T-helper 1 cell (primary cell): ENCODE measurements at places on chromosomes 1 and 21.

DNA sequence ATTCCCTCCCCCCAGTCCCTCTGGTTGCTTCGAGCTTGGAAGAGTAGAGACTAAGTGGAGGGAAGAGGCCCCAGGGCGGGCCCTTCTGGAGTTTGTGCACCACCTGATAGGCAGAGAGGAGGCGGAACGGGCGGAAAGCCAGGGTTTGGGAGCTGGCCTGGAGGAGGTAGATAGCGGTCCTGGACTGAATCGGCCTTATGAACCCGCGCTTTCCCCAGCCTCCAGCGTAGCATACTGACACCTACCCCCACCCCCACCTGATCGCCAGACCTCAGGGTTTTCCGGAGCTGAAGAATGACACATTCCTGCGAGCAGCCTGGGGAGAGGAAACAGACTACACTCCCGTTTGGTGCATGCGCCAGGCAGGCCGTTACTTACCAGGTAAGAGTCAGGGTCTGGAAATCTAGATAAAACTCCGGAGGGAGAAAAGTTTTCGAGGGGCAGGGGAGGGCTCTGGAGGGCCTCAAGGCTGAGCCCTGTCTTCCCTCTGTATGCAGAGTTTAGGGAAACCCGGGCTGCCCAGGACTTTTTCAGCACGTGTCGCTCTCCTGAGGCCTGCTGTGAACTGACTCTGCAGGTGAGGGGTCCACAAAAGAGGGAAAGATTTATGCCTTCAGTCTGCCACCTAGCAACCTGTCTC, 705 bp downstream of the UROD start:
- peak; percentile 15 for DNase-seq

DNA sequence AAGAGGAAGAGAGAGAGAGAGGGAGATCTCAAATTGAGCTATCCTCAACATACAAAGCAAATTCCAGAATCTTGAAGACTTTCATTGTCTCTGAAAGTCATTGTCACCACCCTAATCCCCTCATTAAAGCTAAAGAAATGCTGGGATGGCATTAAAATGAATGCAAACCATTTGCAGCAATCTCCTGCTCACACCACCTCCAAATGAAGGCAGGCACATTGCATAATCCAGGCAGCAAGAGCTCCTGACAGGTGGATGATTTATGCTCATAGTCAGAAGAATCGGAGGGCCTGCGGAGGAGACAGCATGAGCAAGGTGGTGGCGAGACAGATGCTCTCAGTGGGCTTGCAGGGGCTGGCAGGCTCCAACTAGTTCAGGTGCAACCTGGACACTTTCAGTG, 90.2 kb downstream of the ESRRG start:
- DNase-seq = no peak

DNA sequence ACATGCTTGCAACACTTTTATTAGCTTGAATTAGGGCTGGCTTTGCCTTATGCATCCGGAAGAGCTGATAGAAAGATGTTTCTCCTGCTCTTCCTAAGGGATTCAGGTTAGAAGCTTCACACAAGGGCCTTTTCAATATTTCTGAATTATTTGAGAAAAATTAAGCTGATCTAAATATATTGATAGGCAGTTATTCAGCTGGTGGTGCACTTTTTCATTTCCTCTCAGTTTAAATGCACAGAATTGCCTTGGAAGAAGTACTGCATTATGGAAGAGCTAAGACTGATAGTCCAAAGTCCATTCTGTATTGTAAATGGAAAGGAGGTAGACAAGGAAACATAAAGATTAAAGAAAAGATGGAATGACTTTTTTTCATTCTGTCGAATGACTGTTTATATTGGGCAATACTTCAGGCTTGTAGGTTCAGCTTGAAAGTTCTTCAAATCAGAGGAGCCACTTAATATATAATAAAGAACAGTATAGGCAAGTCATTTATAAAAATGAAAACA, 398.4 kb upstream of the B3GALT2 start:
- no peak for DNase-seq

GRCh38 chr1:22217811-22218460, 75.0 kb upstream of the WNT4 start:
- DNase-seq = no peak

DNA sequence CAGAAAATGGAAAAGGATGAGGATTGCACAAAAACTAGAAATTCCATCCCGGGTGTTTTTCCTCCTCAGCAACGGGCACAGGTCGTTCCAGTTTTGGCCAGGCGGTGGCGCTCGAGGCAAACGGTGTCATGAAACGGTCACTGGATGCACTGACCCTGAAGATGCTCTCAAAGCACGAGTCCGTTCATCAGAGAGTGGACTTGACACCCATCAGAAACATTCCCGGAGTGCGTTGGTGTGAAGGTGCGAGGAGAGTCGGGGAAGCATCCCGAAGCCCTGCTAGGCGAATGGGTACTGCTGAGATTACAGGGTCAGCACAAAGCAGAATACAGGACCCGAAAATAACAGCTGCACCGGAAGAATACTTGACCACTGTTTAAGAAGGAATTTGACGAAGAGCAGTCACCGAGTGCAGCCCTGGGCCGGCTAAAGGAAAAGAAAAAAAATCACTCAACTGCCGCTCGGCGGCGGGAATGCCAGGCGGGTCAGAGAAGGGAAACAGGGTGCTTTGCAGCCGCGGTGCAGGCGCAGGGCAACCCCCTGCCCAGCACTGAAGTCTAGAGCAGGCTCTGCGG, 71.7 kb upstream of the ETS2 start:
- peak; percentile 67 for DNase-seq

DNA sequence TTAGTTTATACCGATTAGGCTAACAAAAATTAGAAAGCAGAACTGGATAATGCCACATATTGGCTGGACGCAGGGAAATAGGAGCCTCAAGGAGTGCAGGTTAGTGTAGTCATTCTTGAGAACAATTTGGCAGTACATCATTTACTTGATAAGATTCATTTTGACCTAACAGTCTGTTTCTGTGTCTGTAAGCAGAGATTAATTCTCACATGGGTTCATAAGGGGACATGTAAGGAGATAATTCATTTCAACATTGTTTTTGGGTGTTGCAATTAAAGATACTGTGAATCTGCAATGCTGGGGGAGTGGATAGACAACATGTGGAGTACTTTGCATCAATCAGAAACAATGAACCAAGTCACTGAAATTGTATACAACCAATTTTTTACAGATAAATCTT, 32.0 kb downstream of the AGO3 start:
- DNase-seq = no peak

GRCh38 chr1:28507247-28507645, 1.4 kb downstream of the RCC1 start:
- no peak for DNase-seq

DNA sequence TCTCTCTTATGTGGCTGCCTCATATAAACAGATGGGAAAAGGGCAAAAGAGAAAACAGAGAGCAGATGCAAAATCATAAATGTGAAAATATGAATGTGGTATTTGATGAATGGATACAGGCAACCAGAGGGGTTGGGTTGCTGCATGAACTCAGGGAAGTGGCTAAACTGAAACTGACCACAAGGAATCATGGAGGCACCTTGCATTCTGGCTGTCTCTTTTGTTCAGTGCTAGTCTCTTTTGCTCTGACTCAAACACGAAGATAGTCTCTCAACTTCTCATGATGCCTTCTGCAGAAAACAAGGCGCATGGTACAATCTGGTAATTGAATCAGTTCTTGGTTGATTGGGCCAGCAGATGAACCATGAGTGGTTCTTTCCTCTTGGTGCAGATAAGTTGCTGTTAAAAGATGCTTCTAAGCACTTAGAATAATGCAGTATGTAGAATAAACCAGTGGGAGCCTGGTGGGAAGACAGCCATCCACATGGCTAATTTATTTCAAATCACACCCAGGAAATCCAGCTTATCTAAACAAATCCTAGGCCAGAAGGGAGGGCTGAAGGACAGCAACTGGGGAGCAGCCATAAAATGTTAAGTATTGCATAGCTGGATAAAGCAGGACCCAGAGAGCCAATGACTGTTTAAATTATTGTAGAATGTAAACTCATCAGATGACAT, 64.2 kb downstream of the HLX start:
- DNase-seq = no peak

GRCh38 chr1:30363031-30363430, 360.4 kb downstream of the MATN1 start:
- no peak for DNase-seq

DNA sequence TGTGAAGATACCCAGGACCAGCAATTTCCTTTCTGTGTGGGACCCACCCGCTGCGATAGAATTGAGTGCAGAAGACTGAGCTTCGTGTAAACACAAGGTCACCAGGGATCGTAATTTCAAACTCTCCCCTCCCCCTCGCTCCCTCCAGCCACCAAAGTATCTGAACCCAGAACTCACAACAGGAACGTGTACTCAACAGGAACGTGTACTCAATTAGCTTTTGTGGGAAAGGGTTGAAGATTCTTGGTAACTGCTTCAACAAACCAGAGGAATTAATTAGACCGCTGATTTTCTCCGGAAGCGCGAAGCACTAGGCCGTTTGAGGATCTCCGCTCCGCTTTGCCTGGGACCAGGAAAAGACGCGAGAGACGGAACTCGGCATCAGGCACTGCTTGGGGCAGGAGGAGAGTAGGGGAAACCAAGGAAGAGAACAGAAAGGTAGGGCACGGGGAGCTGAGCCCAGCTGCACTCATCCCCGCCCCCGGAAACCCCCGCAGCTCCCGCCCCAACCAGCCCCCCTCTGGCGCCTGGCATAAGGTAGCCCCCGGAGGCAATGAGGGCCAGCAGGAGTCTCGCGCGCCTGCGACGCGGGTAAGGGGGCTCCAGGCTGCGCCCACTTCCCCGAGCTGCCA, 453 bp downstream of the DRAM2 start:
- no peak for DNase-seq

DNA sequence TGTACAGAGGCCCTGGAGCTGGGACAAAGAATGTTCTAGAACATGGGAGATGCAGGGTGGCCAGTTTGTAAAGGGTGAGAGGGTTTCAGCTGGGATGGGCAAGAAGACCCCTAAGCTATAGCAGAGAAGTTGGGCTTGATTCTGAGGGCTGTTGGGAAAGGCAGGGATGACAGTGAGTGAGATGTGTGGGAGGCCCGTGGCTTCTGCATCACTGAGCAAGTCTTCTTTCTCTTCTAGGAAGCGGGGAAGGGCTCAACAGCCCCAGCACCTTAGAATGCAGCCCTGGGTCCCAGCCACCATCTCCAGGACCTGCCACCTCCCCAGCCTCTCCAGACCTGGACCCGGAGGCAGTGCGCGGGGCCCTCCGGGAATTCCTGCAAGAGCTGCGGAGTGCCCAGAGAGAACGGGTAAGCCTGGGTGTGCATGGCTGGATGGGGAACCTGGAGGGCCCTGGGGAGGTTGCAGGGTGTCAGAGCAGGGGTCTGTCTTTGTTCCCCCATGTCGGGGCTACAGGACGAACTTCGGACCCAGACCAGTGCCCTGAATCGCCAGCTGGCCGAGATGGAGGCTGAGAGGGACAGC, 14.8 kb downstream of the MFAP2 start:
- no peak for DNase-seq

- no peak for DNase-seq
These were observed 46.4 kb upstream of the SLC22A15 start for GRCh38 chr1:115929881-115930280.

GRCh38 chr1:196355206-196355786, 252.9 kb downstream of the KCNT2 start:
- DNase-seq = no peak

DNA sequence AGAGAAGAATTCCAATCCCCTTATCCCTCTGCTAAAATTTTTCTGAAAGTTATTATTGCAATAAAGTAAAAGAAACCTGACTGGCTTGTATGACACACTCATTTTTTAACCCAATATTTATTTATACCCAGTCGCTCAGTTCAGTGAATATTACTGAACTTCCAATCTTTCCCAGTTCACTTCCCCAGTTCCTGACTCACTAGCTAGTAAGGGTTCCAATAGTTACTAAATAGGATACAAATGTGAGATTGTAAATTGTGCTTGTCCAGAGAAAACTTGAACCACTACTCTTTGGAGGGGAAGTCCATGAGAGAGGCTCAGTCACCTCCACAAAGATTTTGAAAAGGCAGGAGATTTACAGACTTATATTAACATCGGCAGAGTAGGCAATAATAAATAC, 31.4 kb downstream of the PRDX6 start:
- DNase-seq = no peak

DNA sequence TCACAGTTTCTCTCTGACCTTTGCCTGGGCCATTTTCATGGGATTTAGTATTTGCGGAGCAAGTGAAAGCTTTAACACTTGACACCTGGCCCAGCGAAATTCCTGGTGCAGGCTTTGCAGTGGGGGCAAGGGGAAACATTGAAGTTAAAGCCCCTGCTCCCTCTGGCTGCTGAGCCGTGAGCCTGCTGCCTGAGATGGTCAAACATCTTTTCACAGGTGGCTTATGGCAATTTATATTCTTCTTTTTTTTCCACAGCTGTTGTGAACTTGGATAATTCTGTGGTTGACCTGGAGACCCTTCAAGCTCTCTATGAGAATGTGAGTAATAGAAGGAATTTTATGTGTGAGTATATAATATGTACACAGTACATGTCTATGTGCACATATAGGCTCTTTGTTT, 202.9 kb downstream of the FMN2 start:
- DNase-seq = no peak

DNA sequence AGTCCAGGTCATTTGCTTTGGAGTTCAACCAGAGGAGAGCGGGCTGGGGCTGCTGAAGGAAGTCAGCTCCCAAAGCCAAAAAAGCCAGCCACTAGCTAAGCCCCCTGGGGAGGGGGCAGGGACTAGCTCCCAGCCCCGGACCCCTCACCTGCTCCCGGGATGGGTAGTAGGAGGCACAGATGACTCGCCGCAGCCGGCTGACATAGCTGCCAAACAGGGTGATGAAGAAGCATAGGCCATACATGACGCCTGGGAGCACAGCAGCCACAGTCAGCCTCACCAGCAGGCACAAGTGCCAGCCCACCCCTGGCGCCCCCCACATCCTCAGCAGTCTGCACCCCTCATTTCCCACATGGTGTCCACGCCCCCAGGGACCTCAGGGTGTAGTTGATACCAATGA, 7.4 kb downstream of the DCST2 start:
- no peak for DNase-seq

GRCh38 chr1:222326006-222326709, 221.7 kb downstream of the HHIPL2 start:
- DNase-seq = no peak

- no peak for DNase-seq
These were observed 228.8 kb downstream of the COL11A1 start for GRCh38 chr1:102879439-102879993.

GRCh38 chr1:95323123-95323522, 89.1 kb downstream of the RWDD3 start:
- DNase-seq = no peak

- DNase-seq = no peak
These were observed 312.2 kb downstream of the SPATA17 start for GRCh38 chr1:217943361-217943760.

DNA sequence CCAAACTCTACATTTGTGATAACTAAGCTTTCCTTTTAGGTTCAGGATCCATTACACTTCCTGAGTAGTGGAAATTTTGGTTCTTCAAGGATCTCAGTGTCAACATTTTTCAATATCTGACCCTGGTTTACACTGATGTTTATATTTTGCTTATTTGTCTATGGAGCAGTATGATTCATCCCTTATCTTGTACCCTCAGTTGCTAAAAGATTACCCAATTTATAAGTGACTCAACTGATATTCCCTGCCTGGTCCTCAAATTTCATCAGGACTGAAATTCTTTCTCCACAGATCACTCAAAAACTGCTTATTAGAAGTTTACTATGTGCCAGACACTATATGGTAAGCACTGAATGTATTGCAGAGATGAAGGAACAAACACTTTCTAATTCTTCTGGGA, 139.1 kb upstream of the CHRM3 start:
- no peak for DNase-seq

GRCh38 chr1:153566414-153567371, 1.0 kb upstream of the S100A2 start:
- DNase-seq = peak; percentile 52

- no peak for DNase-seq
These were observed 37.5 kb upstream of the ATP2B4 start for GRCh38 chr1:203589171-203589570.

- DNase-seq = no peak
These were observed 20.2 kb downstream of the NUAK2 start for GRCh38 chr1:205301205-205301821.
